Activated naive CD4-positive, alpha-beta T cell treated with anti-CD3 and anti-CD28 coated beads, Interleukin-2, amount 50 U/mL, for 72 hours (primary cell): ENCODE measurements at places on chromosomes 4 and X.

GRCh38 chrX:69102612-69103194 lies 62.5 kb downstream of the PJA1 start:
- DNase-seq: no peak

- no peak for DNase-seq
These were observed 1027.3 kb downstream of the PCDH18 start for GRCh38 chr4:136505020-136505419.

- no peak for DNase-seq
These were observed 31.7 kb downstream of the STOX2 start for GRCh38 chr4:183936574-183937345.

DNA sequence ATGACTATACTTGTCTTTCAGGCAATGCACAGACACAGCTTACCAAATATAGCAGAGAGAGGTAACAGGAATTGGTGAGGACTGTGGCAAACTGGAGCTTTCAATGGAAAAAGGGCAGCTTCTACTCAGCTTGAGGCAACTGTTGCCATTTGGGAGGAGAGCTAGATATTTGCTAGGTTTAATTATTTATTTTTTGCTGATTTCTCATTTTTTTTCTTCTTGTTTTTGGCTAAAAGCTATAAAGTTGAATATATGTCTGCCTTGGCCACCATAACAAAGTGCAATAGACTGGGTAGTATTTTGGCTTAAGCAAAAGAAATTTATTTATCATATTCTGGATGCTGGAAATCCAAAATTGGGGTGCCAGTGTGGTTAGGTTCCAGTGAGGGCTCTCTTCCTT lies 93.9 kb downstream of the LDB2 start:
- DNase-seq: no peak

- no peak for DNase-seq
These were observed 1.2 kb downstream of the TMSB4X start for GRCh38 chrX:12975991-12976558.

- DNase-seq: no peak
These were observed 66.3 kb downstream of the WWC2 start for GRCh38 chr4:183165376-183165775.

DNA sequence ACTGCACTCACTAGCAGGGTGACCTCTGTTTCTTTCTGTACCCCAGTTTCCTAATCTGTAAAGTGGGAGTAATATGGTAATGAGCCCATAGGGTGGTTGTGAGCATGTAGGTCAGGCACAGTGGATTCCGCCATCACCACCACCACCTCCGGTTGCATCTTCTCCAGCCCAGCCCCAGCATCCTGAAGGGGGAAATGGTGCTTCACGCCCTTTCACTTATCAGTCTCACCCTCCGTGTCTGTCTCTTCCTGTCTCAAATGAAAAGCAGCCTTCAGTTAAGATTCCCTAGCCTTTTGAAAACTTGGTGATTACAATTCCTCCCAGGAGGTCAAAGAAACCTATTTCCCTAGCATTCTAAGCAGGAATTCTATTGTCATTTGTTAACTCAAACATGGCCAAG lies 16.9 kb upstream of the XPNPEP2 start:
- no peak for DNase-seq

GRCh38 chr4:81538716-81539427 lies 67.2 kb upstream of the RASGEF1B start:
- no peak for DNase-seq

GRCh38 chr4:125772680-125773079 lies 457.9 kb downstream of the FAT4 start:
- no peak for DNase-seq

DNA sequence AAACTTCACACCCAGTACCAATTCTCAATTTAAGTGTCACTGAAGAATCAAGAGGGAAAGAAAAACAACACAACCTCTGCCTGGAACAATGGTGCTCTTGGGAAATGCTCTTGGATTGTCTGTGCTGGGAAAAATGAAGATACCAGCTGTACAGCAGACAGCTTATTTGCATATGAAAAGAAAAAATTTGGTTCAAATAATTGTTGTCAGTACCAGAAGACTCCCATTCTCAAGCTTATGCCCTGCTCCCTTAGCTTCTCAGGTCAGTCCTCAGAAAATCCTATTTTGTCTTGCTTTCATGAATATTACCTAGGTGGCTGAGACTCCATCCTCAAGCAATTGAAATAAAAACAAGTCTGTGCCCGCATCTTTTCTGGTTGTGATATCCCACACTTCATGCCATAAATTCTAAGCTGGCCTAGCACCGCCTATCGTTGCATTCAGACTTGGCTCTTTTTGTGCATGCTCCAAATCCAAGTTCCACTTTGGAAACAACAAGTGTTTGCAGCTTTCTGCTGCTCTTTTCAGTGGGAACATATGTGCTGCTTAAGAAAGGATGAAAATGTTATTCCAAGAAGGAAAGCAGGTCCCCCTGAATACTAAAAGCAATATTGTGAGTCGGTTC lies 431.6 kb downstream of the INPP4B start:
- DNase-seq: no peak

- DNase-seq: no peak
These were observed 13.8 kb downstream of the GALNT7 start for GRCh38 chr4:173182403-173182802.

DNA sequence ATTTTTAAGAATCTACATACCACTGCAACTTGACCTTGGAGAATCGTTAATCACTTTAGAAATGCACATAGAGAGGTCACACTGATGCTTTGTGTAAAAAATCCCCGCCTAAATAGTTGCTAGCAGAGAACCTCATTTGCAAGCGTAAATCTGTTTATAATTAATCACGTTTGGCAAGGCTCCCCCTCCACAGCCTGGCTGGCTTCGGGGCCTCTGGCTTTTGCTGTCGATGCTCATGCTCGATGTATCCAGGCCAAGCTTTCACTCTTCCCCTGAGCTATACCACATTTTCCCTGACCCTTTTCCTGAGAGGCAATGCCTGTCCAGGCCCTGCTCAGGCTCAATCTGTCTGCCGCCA lies 23.4 kb downstream of the CYTL1 start:
- DNase-seq: no peak

- no peak for DNase-seq
These were observed 8.9 kb downstream of the ADD1 start for GRCh38 chr4:2852481-2852921.

- DNase-seq: peak; percentile 8
These were observed 14.9 kb upstream of the PORCN start for GRCh38 chrX:48493890-48494364.

- no peak for DNase-seq
These were observed 209.1 kb downstream of the NAF1 start for GRCh38 chr4:162957521-162958143.

- DNase-seq: no peak
These were observed 114.1 kb upstream of the STX18 start for GRCh38 chr4:4655901-4656300.

- no peak for DNase-seq
These were observed 8.0 kb upstream of the KCNE5 start for GRCh38 chrX:109632906-109633504.

GRCh38 chr4:148366251-148366650 lies 76.0 kb downstream of the NR3C2 start:
- DNase-seq: no peak

- DNase-seq: no peak
These were observed 515.7 kb downstream of the SMARCA1 start for GRCh38 chrX:129007631-129008030.

DNA sequence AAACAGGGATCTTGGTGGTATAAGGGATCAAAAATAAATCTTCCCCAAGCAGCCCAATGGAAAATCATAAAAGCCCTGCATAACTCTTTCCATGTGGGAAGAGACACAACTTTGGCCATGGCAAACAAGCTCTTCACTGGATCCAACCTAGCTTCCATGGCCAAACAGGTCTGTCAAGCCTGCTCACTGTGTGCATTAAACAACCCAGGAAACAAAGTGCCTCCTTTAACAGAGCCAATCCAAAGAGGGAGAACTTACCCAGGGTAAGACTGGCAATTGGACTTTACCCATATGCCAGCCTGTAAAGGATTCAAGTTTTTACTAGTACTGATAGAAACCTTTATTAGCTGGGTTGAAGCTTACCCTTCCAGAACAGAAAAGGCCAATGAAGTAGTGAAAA lies 7.6 kb upstream of the HERC5 start:
- DNase-seq: no peak

- DNase-seq: no peak
These were observed 3.8 kb upstream of the ZCCHC4 start for GRCh38 chr4:25308761-25309160.

GRCh38 chr4:159101988-159102621 lies 774 bp upstream of the RAPGEF2 start:
- no peak for DNase-seq

GRCh38 chrX:100812216-100813158 lies 7.7 kb upstream of the CSTF2 start:
- no peak for DNase-seq

GRCh38 chr4:90209922-90210321 lies 82.7 kb downstream of the CCSER1 start:
- DNase-seq: no peak

DNA sequence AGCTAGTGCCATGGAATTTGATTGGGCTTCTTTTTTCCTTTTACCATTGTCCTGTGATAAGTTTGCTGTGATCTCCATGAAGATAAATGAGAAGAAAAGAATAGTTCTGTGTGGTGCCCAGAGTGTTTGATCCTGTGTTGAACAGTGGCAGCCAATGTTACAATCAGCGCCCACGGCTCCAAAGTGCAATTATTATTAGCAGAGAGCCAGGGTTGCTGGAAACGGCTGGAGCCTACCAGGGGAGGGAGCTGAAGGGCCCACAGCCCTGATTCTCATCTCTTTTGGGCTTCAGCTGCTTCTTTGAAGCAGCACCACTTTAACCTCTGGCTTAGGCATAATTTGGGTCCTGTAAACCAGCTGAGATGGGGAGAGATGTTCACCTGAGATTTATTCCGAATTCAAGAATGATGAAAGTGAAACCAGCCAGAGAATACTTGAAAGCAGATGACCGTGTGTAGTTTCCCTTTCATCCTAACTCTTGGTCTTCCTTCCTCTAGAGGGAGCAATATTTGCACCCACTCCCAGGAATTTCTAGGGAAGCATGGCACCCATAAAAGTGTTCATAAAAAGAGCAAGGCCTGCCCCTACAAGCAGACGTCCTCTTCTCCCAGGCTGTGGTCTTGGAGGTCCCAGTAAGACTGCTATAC lies 298.3 kb downstream of the EVC2 start:
- no peak for DNase-seq

DNA sequence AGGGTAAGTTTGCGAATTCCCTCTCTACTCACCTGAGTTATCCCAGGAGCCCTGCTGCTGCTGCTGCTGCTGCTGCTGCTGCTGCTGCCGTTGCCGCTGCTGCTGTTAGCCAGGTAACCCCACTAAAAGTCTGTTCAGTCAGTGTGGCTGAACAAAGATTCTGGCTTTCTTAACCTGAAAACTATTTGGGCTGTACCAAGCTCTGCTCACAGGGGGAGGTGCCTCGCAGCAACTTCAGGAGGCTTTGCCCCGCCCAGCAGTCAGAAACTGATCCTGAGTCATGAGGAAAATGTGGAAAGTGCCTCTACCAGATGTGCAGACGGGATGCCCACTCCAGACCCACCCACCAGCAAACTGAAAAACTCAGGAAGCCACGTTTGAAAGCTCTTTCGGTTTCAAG lies at the start of gene CAPN6:
Gene CAPN6 (minus strand): TSS at position 145 of the 400 bp plus-strand sequence. CDS start 6,547 bp downstream, outside the sequence.
- no peak for DNase-seq

DNA sequence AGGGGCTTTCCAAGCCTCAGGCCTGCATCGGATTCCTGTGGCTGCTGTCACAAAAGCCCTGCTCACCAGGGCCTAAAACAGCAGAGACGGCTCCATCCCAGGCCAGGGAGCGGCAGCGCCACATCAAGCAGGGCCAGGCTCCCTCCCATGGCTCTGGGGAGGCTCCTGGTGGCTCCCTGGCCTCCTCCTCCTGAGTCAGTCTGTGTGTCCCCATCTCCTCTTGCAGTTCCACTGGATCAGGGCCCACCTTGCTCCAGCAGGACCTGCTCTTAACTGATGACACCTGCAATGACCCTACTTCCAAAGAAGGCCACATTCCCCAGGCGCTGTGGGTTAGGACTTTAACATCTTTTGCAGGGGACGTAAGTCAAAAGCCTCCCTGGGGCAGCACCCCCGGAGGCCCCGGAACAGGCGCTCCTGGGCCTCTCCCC lies 51.9 kb downstream of the CPZ start:
- peak; percentile 41 for DNase-seq

DNA sequence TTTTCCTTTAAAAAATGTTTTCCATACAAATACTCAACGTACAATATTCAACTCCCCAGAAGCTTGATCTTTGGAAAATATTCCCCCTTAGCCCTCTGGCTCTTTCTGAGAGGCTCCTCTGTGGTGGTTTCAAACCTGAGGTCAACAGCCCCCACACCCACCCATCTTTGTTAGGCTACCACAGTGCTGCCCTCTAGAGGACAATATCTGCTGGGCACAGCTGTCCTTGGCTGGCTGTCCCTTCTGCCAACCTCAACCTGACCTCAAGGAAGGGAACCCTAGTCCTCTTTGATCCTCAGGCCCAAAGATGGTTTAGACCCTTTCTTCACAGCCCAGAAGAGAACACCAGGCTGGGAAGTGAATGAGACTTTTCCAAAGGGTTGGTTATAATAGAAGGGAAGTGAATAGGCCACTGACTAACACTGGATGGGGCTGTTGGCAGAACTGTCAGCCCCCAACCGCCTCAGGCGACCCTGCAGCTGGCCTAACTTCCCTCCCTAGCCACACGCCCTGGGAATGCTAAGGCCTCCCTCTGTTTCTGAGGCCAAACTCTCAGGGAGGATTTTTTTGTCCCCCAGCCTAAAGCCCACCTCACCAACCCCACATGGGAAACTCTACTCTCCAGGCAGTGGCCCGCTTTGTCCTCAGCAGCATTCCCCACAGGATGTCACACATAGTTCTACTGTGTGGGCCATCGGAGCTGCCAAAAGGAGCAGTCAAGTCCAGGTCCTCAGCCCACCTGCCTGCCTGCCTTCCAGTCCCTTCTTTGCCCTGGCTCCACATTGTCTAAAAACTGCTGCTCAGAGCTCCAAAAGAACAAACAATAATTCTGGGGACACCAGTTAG lies 34.3 kb downstream of the NYX start:
- peak; percentile 6 for DNase-seq

GRCh38 chrX:130974323-130974722 lies 71.3 kb upstream of the ENOX2 start:
- DNase-seq: no peak

- DNase-seq: no peak
These were observed 584 bp downstream of the TMEM271 start for GRCh38 chr4:575281-576141.

DNA sequence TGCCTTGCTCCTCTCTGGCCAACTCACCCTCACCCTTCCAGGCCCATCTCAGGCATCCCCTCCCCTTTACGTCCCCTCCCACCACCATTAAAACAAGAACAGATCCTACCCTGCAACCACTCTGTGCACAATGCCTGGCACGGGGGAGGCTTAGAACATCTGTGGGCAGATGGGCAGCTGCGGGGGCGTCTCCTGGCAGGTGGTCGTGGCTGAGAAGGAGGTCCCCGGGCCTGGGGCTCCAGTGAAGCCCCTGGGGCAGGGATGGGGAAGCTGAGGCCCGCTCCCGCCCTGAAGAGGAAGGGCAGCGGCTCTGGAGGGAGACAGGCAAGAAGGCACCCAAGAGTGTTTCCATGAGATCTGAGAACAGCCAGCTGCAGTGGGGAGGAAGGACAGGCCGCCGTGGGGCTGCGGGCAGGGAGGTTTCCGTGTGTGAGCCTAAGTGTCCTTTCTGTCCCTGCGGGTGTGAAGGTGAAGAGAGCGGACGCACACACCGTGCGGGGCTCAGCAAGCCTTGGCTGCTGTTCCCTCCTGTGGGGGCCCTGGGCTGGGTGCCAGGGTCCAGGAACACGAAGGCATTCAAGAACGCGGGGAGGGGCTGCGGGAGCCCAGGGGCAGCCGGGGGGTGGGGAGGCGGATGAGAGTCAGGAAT lies 7.8 kb upstream of the TBC1D14 start:
- no peak for DNase-seq

- no peak for DNase-seq
These were observed 12.2 kb downstream of the SULT1B1 start for GRCh38 chr4:69748173-69748572.
